ENCODE measurements at places on chromosomes 12 and 14.

- no peak for DNase-seq
These were observed 25.9 kb upstream of the POC1B start for GRCh38 chr12:89551747-89552146.

DNA sequence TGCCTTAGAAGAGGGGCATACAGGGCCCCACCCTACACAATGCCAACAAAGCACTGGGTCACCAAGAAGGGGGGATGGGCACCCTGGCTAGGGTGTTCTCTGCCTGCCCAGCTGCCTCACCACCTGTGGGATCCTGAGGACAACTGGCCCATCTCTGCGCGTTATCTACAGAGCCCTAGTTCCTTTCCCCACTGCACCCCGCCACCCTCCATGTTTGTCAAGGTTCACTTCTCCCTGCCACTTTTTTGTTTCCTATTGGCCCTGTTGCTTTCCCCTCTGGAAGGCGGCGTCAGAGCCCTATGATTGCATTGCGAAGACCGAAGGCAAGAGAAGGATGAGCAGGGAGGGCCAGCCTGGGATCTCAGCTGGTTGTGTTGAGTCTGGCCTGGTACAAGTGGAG is 1.6 kb downstream of the SLC48A1 start:
- DNase-seq, result no peak

DNA sequence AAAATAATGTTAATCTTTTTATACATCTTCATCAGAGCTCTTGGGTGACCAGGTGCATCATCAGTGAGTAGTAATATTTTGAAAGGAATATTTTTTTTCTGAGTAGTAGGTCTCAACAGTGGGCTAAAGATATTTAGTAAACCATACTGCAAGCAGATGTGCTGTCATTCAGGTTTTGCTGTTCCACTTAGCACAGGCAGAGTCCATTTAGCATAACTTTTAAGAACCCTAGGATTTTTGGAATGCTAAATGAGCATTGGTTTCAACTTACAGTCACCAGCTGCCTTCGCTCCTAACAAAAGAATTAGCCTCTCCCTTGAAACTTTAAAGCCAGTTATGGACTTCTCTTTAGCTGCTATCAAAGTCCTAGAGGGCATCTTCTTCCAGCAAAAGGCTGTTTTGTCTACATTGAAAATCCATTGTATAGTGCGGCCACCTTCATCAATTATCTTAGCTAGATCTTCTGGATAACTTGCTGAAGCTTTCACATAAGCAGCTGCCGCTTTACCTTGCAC is 24.6 kb downstream of the RIMKLB start:
- no peak for DNase-seq

DNA sequence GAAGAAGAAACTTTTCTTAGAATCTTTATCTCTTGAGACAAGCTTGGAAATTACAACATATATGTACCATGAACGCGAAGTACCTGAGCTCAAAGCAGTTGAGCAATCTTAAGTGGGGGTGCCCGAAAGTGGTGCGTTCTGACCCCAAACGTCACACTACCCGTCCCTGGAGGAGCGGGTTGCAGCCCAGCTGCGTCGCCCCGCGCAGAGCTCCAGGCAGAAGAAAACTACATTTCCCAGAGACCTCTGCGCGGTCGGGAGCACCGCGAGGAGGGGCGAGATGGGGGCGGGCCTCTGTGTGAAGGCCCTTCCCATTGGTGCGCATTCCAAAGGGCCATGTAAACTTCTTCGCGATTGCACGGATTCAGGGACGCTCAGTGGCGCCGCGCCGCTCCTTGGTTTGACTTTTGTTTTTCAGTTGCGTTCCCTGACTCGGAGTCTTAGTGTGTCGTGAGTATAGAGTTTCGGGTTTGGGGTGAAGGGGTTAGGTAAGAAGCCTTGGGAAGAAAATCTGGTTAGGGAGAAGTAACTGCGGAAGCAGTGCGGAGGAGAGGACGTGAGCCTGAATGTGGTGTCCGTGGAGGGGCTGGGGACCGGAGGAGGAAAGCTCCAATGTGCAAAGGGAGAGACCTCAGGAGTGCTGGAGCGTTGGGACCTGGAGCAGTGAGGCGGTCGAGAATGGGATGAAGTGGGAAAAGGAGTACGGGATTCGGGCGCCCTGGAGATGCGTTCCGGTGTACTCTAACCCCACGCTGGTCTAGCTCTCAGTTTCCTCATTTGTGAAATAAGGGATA is at the start of gene CCDC77:
TSS of gene CCDC77 (plus strand) at position 410 of the 794 bp plus-strand sequence. CDS start 7,740 bp downstream, outside the sequence.
- DNase-seq, result no peak

GRCh38 chr12:77031745-77032144 is 33.6 kb downstream of the E2F7 start:
- DNase-seq, result no peak

DNA sequence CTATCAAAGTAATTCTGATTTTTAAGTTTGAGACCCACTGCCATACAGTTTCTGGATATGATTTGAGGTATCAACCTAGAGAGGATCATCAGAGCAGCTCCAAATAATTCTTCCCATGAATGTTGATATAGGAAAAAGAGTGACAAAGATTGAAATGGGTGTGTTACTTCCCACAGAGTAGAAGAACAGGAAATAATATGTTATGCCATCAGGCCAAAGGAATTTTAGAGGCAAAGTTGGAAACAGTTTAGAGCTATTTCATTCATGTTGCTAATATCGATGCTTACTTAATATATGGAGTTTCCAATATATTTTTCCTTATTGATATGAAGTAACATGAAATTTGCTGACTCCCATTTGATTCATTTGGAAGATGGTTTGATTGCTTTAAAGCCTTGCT is 8.9 kb upstream of the MSRB3 start:
- no peak for DNase-seq

- DNase-seq, result no peak
These were observed 1.6 kb downstream of the GZMH start for GRCh38 chr14:24607635-24608514.

Measured in NCI-H2171 (cell line).